ENCODE measurements at places on chromosomes 3 and 15.

- no peak for DNase-seq
These were observed 3.4 kb downstream of the PP2D1 start for GRCh38 chr3:20008646-20009045.

GRCh38 chr3:139532976-139533375 lies 6.6 kb downstream of the RBP1 start:
- DNase-seq = no peak

DNA sequence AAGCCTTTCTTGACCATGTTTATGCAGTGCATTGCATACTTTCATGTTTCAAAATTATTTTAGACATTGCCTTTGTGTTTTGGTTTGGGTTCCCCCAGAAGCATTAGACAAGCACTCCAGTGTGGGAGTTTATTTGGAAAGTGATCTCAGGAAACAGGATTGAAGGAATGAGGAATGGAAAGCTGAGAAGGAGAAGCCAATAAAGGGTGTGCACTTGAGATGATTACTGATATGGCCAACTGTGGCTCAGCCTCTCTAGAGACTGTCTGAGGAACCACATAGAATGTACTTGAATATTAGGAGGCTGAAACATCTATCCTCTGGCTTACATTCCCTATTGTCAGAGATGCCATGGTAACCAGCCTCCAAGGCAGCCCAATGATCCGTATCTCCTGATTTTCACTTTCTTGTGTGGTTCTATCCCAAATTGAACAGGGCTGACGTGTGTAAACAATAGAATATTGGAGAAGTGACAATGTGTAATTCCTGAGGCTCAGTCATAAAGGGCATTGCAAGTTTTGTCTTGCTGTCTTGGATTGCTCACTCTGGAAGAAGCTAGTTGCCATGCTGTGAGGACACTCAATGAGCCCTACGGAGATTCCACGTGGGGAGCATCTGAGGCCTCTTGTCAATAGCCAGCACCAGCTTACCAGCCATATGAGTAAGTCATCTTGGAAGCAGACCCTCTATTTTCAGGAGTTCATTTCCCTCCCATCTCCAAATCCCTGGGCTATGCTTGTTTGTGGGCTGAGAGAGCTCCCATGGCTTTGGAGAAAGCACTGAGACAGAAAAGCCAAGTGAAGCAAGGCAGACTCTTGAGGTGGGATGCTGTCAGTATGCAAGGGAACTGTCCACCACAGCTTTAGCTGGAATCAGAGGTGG lies 84.7 kb downstream of the SCN11A start:
- DNase-seq = no peak

DNA sequence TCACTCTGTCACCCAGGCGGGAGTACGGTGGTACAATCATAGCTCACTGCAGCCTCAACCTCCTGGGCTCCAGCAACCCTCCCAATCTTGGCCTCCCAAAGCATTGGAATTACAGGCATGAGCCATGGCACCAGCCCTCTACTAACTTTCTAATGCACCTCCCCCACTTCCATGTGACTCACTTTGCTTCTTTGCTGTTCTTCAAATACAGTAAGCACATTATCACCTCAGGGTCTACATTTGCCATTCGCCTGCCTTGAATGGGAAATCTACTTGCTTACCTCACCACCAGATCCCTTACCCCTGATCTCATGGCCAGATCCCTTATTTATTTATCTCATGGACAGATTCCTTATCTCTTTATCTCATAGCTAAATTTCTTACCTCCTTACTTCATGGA lies 235.3 kb downstream of the KCNMB2 start:
- no peak for DNase-seq

- DNase-seq = no peak
These were observed 839.8 kb upstream of the ALCAM start for GRCh38 chr3:104526901-104527401.

GRCh38 chr3:57980416-57980815 lies 27.8 kb upstream of the FLNB start:
- no peak for DNase-seq

GRCh38 chr3:49534581-49535441 lies 19.5 kb upstream of the BSN start:
- peak; percentile 85 for DNase-seq

DNA sequence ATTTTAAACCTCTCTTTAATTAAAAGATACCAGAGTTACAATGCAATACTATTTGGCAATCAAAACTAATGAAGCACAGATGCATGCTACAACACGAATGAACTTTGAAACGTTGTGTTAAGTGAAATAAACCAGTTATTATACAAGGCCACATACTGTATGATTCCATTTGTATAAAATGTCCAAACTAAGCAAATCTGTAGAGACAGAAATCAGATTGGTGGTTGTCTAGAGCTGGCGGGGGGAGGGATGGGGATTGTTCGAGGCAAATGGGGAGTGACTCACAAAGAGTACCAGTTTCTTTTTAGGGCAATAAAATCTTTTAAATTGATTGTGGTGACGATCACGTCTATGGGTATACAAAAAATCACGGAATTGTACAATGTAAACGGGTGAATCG lies 677.0 kb downstream of the NTRK3 start:
- no peak for DNase-seq

GRCh38 chr3:143977341-143978262 lies 6.0 kb downstream of the DIPK2A start:
- no peak for DNase-seq

DNA sequence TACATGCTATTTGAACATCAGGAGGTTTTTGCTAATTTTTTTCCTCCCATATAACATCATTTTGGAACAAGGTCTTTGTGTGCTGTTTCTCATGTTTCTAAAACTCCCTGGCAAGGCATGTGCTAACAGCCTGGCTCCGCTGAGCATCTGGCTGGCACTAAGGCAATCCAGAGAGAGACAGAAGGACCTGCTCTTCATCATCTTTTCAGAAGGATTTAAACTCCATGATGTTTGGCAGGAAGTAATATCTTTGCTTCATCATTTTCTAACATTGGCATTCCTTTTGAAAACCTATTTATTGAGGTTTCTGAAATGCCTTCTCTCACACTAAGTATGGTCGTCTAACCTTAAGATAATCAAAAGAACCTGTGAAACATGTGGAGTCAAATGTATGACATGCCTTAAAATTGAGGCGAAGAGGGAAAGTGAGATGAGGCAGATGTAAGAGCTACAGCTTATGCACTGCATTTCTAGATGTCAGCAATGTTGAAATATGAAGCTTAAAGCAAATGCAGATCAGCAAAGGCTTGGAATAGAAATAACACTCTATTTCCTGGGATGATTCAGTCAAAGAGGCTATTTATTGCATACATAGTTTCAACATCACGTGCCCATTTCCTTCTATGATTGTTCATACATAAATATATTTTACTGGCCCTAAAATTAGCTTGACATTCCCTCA lies 592.0 kb downstream of the ZNF385D start:
- DNase-seq = no peak

- no peak for DNase-seq
These were observed 6.2 kb downstream of the HHLA2 start for GRCh38 chr3:108302570-108302969.

- no peak for DNase-seq
These were observed 298.0 kb upstream of the RBMS3 start for GRCh38 chr3:28982906-28983305.

DNA sequence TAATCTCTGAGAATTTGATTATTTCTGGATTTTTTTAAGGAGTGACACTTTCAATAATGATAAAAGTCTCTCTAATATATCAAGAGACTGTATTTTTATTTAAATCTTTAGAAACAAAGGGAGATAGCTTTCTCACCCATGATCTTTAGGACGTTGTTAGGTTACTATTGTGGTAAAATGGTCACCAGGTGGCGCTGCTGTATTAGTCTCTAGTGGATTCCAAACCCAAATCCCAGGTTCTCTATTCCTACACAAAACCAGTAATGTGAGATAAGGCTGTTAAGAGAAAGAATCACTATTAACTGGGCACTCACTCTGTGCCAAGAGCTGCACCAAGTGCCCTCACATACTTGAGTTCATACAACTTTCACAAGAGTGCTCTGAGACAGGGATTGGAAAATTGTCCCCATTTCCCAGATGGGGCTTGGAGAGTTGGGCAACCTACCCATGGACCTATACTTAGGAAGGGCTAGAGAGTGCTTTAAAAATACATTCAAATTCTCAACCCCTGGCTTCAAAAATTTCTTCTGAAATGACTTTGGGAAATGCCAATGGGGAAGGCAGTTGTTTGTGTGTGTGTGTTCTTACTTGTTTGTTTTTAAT lies 593.4 kb upstream of the TGFBR2 start:
- DNase-seq = peak; percentile 32

DNA sequence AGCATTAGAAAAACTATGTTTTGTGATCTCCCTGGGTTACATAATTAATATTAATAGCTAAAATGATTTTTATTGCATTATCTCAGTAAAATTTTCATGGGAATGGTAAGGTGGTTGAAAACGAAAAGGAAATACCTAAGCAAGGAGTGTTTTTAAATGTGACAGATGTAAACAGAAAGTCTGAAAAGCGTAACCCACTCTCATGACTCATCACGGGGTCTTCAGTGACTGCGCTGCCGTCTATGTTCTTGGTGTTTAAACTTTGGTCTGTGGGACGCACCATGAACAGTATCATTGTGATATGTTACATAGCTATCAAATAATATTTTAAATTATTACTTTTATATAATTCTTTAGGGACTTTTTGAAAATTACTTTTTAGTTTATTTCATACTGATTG lies 19.8 kb downstream of the LRCH3 start:
- no peak for DNase-seq

DNA sequence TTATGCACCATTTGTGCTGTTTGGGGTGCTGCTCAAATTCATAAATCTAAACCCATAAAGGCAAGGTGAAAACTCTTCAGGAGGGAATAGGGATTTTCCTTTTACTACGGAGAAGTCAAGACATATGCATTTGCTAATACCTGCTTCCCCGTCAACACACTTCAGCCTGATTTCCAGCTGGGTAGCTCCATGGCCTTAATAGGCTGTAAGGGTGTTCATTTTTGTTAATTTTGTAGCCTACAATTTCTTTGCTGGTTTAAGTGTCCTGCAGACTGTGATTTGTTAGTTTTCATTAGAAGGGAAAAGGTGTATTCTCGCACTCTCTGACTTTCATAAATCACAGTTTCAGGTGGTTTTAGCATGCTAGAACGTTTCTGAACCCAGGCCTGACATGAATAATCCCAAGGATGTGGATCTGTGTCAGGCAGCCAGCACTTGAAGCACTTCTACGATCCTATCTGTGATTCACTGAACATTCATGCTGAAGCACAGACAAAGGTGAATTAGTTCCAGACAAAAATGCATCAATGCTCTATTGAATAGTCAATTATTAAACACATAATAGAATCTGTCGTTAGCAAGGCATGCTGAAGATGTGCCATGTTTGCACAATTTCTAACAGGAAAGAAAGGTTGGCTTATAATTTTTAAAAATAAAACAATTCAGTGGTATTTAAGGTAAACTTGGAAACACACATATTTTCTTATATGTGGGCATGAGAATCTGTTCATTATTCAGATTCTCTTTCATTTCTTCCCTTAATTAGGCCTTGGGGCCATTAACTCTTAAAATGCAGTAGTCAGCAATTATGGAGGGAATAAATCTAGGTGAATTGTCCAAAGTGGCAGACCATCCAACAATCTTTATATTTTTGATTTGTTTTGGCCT lies 17.9 kb upstream of the NMNAT3 start:
- no peak for DNase-seq

- DNase-seq = no peak
These were observed 381.1 kb upstream of the CNTN4 start for GRCh38 chr3:1717524-1717923.

DNA sequence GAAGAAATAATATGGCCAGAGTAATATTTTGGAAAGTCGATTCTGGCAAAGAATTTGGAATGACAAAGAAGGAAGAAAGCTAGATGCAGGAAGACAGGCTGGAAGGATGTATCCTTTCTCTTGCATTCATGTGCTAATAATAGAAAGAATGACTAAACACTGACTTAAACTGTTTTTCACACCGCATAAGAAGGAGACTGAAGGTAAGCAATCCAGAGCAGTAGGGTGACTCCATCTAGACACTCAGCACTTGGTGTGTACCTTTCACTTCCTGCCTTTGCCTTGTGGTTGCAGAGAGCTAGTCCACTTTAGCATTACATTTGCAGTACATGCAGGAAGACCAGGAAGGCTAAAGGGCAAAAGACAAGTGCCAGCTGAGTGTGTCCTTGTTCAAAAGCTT lies 234.6 kb downstream of the RBMS3 start:
- DNase-seq = no peak

- DNase-seq = no peak
These were observed 98.1 kb downstream of the CADPS start for GRCh38 chr3:62777130-62777529.

DNA sequence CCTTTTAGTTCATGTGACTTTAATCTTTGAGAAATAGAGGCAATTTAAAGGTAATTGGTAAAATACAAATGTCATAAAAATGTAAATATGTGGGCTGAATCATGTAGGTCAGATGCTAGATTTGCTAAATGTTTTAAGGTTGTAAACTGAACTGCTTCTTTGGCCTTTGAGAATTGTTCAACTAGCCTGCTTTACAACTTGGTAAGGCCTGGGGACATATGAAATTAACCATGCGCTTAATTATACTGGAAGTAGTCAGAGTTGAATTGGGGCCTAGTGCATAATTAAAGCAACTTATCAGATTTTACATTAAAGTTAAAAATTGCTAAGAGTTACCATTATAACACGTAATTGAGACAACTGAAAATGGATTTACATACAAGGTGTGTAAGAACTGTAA lies 21.0 kb upstream of the TMEM45A start:
- no peak for DNase-seq

DNA sequence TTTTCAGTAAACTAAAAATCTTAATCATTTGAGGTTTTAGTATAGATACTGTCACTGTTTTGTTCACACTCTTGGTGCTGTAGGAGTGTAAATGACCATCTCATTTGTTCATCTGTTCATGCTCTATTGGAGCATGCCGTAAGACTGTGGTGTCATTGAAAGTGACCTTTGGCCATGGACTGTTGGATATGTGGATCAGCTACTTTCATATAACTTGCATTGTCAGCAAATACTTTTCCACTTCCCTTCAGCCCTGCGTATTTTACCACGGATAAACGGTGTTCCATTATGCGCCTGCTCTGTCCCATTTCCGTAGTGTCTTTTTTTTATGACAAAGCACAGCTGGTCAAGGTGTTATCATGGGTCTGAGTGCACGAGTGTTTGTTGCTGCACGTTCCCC lies 32.6 kb upstream of the SENP5 start:
- no peak for DNase-seq

DNA sequence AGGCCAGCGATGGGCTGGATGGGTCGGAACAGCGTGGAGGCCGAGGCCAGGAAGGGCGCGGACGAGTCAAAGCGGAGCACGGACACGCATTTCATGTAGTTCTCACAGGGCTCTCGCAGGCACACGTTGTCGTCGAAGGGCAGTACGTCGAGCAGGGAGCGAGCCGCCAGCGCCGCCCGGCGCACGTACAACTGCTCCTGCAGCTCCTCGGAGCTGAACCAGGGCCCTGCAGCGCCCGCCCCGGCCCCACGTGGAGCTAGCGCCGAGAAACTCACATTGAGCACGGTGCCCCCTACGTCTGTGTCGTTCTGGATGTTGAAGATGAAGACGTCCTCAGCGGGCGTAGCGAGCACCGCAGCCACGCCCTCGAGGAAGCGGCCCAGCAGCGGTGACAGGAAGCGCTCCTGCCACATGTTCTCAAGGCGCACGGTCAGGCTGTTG lies 5.8 kb downstream of the CELSR3 start:
- no peak for DNase-seq

- DNase-seq = no peak
These were observed 72.1 kb downstream of the IL1RAP start for GRCh38 chr3:190585805-190586630.

Data from COR-L47 (cell line).